ENCODE measurements at places on chromosomes 2 and 18.

- peak; percentile 15 for DNase-seq
Measured at GRCh38 chr2:30736461-30737325, 70.6 kb downstream of the CAPN13 start.

- no peak for DNase-seq
Measured at GRCh38 chr2:134351899-134352298, 98.0 kb downstream of the MGAT5 start.

DNA sequence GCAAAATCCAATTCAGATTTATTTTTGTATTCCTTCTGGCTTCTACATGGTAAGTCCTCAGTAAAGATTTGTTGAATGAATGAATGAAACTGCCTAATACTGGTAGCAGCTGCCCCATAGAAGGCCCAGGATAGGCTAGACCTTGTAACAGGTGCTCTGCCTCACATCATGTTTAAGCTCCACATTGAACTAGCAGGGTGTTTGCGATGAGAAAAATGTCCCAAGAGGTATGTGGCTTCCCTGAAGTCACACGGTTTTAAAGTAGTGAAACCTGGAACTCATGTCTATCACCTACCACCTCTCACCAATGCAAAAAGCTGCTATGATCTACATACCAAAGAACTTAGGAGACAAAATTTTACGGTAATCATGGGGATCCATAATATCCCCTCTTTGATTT lies 765 bp upstream of the LHCGR start:
- DNase-seq, result no peak

GRCh38 chr2:80311304-80311703 lies 6.8 kb upstream of the LRRTM1 start:
- DNase-seq, result no peak

- no peak for DNase-seq
Measured at GRCh38 chr2:17628349-17629261, 88.1 kb downstream of the VSNL1 start.

- no peak for DNase-seq
Measured at GRCh38 chr2:42916324-42916723, 123.9 kb upstream of the HAAO start.

- DNase-seq, result no peak
Measured at GRCh38 chr2:178331474-178332432, 119.2 kb downstream of the PRKRA start.

GRCh38 chr2:224668123-224668909 lies 47.8 kb downstream of the CCDC195 start:
- DNase-seq, result no peak
